ENCODE measurements at places on chromosomes 1 and 21.

DNA sequence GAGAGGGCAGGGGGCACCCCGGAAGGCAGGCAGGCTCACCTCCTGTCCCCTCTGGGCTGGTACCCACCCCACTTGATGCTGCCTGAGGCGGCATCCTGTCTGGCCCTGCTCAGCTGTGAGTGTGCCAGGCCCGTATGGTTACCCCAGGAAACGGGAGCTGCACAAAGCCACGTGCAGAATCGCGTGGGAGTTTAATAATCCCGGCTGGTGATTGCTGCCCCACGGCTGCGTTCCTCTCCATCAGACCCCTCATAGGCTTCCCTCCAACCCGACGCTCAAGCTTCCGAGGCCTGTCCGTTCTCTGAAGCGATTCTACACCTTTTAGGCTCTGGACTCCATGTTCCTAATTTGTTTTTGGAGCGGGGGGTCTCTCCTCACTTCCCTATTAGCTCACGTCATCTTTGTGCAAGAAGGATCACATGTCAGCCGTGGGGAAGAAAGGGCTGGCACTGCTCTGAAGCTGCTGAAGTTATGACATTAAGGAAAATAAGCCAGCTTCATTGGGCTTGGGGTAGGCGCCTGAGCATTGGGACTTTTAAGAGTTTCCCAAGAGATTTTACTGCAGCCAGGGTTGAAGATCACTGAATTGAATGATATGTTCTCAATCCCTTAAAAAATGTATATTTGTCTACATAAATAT is 1.1 kb upstream of the B3GALT5 start:
- no peak for DNase-seq

GRCh38 chr1:30525971-30526651 is 197.3 kb downstream of the MATN1 start:
- DNase-seq: no peak

DNA sequence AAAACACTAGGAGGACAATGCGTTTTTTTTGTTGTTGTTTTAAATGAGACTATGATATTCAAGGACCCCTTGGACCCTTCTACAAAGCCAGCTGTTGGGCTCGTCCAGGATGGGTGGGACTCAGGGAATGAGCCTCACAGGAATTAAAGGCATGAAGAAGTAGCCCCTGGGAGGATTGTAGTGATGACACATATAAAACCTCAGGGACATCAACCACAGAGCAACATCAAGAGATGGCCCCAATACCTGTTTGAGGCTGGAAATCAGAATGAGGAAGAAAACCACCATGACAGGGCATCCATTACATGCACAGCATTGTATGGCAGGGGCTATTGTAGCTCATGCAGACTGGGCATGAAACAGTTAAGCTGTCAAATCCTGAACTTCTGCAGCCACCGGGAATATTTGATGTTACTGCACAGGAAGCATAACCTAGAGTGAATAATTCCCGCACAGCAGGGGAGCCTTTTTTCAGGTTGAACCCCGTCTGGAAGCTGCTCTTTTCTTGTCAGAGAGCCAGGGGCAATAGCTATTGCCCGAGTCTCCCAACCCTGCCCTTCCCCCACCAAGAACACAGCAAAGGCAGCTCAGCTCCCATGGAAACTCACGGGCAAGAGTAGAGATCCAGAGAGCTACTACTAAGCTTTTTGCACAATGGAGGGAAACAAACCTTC is 140.2 kb upstream of the FGGY start:
- DNase-seq: no peak

GRCh38 chr1:93114391-93114790 is 35.3 kb downstream of the MTF2 start:
- no peak for DNase-seq

DNA sequence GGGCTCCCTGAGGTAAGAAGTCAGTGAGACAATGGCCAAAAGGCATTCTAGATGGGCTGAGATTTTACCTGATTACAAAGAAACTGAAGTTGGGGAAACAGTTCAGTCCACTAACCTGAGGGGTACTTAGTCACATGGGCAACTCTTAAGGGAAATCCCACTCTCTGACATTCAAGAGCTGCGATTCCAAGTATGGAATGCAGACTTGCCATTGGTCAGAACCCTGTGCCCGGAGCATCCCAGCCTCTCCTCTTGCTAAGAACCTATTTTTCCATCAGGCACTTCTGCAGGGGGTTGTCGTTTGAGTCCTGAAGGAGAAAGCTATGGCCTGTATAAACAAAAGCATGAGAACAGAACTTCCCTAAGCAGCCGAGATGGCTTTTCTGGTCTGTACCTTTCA is 434.9 kb upstream of the DAB1 start:
- DNase-seq: no peak

- no peak for DNase-seq
Measured at GRCh38 chr1:212366901-212367300, 47.8 kb downstream of the PACC1 start.

GRCh38 chr1:18541046-18541795 is 60.5 kb downstream of the KLHDC7A start:
- DNase-seq: no peak

DNA sequence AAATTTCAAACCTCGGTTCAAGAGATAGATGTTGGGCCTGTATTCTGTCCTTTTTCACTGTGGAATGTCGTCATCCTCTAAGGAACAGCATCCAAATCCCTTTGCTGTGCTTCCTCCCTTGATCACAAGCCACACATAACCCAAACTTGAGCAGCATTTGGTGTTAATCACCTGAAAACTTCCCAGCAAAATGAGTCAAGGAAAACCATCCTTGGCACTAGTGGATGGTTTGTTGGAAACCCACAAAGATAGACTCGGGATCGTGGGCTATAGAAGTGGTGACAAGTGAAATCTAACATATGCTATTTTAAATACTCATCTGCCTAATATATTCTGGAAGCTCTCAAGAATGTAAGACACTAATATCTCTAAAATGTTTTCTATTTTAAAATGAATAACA is 459.1 kb downstream of the SETD4 start:
- no peak for DNase-seq

DNA sequence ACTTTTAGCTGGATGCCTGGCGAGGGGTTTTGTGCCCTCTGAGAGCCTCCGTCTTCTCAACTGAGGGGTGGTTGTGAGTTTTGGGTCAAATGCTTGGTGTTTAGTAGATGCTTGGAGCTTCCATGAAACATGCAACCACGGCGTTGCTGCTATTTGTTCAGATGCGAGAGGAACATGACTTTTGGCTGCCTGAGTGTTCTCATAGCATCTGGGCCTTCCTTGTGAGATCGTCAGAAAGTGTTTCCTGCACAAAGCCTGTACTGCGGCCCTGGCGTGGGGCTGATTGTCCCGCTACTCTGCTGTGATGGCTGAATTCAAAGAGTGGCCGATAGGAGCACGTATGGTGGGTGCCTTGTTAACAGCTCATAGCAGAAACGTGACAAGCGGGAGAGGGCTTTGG is 69.8 kb upstream of the FAM3B start:
- DNase-seq: no peak

DNA sequence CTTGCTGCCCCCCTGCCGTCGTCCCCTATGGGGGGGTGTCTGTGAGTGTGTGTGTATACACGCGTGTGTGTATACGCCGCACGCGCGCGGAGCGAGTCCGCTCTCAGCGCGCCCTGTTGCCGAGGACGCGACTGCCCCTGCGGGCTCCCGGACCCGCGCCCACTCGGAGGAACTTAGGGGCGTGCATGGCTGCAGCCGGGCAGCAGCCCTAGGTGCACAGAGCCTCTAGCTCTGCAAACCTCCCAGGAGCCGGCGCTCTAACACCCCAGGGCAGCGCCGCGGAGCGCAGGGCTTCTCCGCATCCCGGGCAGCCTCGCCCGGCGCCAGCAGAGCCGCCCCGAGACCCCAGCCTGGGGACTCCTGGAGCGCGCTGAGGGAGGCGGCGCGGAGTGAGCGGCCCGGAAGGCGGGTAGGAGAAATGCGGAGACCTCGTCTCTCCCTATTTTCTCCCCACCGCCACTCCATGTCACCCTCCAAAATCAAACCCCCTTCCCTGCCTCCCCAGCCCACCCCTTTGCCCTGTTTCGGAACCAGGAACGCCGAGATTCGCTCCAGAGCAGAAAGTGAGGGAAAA is 574 bp downstream of the ITPKB start:
- no peak for DNase-seq

DNA sequence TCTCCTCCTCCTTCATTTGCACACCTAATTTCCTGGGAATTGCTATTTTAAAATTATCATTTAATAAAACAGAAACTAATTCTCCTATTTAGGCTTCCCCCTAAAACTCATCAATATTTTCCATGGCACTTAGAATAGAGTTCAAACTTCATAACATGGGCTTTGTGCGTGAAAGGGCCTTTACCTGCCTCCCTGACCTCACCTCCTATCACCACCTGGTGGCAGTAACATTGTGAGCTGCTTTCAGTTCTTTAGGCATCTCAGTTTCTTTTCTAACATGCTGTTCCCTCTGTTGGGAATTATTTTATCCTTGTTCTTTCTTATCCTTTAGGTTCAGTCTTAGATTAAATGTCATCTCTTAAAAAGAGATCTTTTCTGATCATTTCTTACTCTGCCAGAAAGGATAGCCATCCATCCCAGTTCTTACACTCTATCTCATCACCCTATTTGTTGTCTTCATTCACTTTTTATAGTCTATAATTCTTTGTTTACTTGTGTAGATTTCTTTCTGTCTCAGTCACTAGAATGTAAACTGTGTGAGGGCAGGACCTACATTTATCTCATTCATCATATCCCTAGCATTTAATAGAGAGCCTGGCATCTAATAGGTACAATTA is 133.8 kb upstream of the KIAA1614 start:
- DNase-seq: peak; percentile 2

- DNase-seq: no peak
Measured at GRCh38 chr1:229620876-229621275, 5.0 kb downstream of the TAF5L start.

GRCh38 chr21:18252256-18252655 is 7.6 kb downstream of the CHODL start:
- DNase-seq: no peak

DNA sequence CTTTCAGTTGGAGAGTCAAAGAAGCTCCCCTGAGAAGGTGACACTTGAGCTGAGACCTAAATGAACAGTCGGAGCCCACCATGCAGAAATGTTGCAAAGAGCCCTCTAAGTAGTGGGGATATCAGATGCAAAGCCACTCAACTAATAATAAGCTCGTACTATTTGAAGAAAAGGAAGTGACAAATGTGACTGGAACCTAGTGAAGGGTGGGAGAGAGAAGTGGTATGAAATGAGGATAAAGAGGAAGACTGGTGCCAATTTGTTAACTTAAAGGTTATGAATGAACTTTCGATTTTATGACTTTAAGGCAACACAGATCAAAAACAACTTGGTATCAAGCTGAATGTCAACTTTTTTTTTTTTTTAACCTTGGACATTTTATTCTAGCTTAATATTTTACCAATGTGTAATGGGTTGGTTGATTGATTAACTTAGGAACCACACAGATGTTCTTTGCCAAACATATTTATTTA is 14.7 kb downstream of the LYPLAL1 start:
- no peak for DNase-seq

GRCh38 chr1:212463565-212464285 is 31.0 kb downstream of the NENF start:
- no peak for DNase-seq

- no peak for DNase-seq
Measured at GRCh38 chr1:155205969-155206593, 1.6 kb downstream of the THBS3 start.

DNA sequence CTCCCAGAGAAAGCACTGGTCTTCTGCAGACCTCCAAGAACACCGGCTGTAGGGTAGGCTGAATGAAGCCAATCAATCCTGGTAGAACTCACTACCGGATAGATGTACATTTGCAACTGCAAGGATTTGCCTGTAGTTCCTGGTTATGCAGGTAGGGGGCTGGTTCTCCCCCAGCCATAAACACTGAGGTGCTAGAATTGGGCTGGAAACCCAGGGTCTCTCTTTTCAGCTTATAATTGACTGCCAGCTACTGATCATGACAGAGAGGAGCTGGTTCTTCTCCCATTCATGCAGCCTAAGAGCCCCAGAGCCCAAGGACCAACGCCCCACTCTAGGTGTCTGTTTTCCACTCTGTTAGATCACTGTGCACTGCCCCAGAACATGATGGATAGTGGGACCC is 21.5 kb upstream of the MTARC2 start:
- DNase-seq: no peak

DNA sequence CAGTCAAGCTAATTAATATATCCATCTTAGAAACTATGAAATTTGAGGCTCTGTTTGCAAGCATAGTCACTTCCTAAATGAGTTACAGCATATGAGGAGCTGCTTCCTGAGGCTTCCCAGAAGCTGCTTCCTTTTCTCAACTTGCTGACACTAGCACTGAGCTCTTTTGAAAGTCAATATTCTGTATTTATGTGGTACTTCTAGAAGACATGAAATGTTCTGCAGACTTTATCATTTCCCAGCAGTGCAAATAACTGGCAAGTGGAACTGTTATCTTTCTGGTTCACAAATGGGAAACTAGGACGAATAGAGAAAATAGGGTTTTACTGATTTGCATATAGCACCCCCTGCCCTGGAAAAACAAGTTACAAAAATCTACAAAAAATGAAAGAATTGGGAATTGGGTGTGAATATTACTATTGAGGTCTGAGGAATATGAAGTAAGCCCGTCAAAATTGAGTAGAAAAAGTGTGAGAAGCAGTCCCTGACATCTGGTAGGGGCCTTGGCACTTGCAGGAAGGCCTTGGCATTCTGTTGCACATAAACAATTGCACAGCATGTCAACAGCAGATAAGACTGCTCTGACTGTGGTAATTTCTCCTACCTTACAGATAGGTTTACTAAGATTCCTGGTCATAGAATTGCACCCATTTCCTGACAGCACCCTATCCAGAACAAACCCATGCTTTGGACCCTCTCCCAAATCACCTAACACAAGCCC is 7.1 kb downstream of the GIPC2 start:
- DNase-seq: peak; percentile 13

- DNase-seq: no peak
Measured at GRCh38 chr1:228339766-228340685, 66.6 kb downstream of the TRIM11 start.

DNA sequence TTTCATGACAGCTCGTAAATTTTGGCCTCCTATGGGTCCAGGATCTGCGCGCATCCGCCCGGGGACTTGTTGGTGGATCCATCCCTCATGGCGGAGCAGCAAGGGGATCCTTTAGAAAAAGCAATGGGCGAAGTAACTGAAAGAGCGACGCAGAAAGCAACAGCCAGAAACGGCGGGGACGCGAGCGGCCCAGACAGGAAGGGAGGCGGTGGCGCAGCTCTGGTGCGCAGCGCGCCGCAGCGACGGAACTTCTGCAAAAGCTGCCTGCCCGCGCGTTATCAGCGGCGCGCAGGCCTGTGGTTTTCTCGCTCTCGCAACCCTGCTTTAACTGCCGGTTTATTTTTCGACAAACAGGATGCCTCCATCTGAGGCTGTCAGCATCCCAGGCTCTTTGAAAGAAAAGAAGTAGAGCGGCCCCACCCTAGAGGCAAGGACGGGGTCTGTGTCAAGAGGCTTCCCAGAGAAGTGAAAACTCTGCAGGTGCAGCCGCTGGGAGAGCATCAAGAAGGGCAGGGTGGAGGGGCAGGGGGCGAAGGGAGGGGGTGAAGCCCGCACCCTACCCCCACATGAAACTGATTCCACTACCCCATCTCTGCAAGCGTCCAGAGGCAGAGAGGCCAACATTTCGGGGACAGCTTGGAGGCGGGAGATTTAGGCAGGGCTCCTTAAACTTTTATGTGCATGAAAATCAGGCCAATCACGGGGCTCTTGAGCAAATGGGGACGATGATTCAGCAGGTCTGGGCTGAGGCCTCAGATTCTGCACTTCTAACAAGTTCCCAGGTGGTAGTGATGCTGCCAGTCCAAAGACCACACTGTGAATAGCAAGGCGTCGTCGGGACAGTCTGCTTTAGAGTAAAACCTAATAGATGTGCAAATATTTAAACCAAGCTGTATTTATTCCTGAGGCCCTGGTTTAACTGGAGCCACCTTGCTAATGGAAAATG is 22.2 kb downstream of the RUNX1 start:
- DNase-seq: peak; percentile 82

Data from hematopoietic multipotent progenitor cell (in vitro differentiated cells).